ENCODE measurements at places on chromosomes 13 and 19.

GRCh38 chr19:10713317-10713716 lies 4.6 kb upstream of the DNM2 start:
- no peak for DNase-seq

- DNase-seq: no peak
Observed at GRCh38 chr19:37303591-37304171, 67.2 kb upstream of the ZNF527 start.

DNA sequence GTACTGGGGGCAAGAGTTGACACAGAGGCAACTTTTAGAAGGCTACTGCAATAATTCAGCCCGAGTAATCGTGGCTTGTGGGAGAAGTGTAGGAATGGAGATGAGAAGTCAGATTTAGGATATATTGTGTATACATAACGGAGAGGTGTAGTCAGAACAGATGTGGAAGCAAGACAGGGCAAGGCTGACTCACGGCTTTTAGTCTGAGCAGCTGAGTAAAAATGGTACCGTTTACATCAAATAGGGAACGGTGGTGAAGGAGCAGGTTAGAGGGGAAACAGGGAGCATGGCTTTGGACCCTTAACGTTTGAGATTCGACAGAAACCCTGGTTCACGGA lies 796 bp upstream of the LSM14A start:
- no peak for DNase-seq

- DNase-seq: peak; percentile 83
Observed at GRCh38 chr19:14497228-14497921, 1.4 kb upstream of the GIPC1 start.

- DNase-seq: no peak
Observed at GRCh38 chr19:44807162-44807561, 1.7 kb upstream of the BCAM start.

Measured in pons (tissue), 1 donor.